ENCODE measurements at places on chromosomes 13 and 19. TPM values are rescaled to one million over a fixed set of nuclear protein-coding genes. Genes with fewer than 3 reads are reported as not detected.

- no peak for DNase-seq
These were observed 19.9 kb downstream of the NWD1 start for GRCh38 chr19:16739546-16739945.

DNA sequence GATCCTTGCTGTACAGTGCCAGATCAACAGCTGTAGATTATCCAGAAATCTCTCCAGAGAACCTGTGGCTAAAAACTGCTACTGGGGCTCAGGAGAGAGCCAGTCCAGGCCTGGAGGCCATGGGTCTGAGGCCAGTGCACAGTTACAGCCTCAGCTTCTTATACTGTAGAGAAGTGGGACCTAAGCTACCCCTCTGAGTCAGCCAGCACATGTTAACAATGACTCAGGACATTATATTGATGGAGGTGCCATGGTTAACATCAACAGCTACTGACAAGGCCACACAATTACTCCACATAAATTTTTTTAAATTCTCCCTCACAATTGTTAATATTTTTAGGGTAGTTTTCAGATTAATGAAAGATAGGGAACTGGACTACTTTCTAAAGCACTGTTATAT lies 138.5 kb downstream of the RBM26 start:
- no peak for DNase-seq

GRCh38 chr13:49314344-49314882 lies 66.7 kb downstream of the CDADC1 start:
- no peak for DNase-seq

The NRTN gene
- total RNA-seq: not detected

DNA sequence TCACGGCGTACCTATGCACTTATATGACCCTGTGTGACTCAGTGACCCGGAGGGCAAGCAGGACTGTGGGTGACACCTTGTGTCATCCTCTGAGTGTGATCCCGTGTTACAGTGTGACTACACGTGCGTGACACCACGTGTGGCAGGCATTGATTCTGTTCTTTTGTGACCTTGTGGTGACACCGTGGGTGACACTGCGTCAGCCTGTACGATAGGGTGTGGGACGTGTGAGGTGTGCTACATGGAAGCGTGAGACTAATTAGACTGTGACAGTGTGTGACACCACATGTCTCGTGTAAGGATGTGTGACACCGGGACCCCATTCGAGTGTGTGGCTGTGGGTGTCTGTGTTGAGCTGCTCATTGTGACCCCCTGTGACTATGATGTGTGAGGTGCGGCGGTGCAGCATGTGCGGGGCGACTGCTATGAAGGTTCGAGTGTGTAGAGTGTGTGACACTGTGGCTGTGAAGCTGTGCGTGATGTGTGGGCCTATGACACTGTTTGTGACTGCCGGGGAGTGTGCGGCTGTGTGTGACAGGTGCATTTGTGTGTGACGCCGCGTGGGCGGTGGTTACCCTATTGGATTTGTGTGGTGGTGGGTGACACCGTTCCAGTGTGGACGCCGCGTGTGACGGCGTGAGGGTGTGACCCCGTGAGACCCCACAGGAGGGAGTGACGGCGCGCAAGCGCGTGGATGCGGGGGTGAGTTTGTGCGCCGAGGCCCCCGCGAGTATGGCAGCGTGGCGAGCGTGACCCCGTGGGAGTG lies 399 bp upstream of the SPTBN4 start:
- DNase-seq: no peak

Measured in occipital lobe (tissue), 3 donors.